Astrocyte of the spinal cord (primary cell): ENCODE measurements at places on chromosomes 3 and 15.

GRCh38 chr15:29103824-29104565, 165.6 kb downstream of the NSMCE3 start:
- peak; percentile 85 for DNase-seq

DNA sequence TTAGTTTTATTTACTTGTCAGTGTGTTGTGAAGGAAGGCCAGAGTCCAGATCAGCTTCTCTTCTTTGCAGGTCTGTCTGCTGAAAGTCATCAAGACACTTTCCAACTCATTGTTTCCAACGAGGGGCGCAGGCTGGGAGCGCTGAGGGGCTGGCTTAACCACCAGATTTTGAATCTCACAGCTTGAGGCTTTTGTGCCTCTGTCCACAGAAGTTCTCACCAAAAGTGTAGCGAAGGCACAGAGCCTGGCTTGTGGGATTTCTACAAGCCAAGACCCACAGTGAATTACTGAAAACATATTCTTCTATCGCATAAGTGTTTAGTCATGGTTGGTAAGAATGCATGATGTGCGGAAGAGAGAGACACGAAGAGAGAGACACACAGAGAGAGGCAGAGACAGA, 35.2 kb downstream of the BHLHE40 start:
- peak; percentile 85 for DNase-seq

DNA sequence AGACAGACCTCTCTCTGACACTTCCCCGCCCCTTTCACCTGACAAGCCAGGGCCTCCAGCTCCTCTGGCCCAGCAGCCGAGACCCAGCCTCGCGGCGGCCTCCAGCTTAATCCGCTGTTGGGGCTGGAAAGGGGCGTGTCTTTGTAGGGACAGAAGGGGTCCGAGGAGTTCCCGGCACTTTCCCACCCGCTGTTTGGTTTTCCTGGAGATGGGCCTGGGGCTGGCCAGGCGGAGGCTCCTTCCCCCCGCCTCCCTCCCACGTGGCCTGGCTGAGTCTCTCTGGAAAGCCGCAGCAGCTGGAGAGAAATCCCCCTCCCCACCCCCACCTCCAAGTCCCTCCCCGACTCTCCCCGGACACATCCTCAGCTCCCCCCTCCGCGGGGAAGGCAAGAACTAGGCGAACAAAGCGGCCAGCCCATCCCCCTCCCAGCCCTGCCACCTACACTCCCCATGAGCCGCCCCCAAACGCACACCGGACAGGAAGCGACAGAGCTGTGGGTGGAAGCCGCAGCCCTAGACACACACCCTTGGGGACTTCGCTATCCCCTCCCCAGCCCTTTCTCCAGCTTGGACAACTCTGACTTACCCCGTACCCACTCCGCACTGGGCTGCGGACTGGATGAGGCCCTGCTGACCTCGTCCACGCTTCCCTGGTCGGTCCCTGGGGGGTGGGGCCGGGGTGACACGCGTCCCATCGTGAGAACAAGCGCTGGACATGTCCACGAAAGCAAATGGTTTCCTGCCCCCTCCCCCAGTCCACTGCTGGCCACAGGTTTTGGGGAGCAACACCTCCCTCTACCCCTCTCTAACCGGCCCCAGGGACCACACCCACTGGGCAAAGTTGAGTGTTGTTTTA, 1.2 kb downstream of the IGDCC4 start:
- DNase-seq = peak; percentile 94

DNA sequence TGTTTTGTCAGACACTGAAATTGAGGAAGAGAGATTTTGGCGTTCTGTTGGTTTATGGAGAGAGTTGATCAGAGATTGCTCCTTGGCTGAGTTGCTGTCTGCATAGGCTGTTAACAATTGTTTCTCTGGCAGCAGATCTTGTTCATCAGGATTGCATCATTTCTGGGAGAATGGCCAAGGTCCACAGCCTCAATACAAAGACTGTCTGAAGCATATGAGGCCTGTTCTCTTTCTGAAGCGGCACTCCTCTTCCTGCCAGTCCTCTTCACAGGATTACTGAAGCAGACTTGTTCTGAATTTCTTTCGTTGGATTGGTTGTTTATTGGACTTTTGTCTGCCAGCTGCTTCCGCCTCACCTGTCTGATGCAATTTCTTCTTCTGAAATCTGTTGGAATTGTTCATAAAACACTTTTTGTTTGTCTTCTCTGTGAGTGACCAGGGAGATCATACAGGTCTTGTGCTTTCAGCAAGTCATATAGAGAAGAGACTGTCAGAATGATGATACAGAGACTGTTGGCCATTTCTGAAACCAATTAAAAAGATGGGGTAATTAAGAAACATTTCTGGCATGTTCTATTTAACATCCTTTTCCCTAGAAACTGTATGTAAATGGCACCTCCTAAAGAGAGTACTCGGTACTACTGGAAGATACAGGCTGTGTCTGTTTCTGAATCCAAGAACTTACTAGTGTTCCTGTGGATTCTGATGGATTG, 25.5 kb downstream of the SETD5 start:
- DNase-seq = peak; percentile 97

GRCh38 chr3:182957226-182957625, 23.1 kb downstream of the DCUN1D1 start:
- no peak for DNase-seq

- DNase-seq = no peak
Observed at GRCh38 chr15:38706956-38707355, 142.3 kb upstream of the RASGRP1 start.

DNA sequence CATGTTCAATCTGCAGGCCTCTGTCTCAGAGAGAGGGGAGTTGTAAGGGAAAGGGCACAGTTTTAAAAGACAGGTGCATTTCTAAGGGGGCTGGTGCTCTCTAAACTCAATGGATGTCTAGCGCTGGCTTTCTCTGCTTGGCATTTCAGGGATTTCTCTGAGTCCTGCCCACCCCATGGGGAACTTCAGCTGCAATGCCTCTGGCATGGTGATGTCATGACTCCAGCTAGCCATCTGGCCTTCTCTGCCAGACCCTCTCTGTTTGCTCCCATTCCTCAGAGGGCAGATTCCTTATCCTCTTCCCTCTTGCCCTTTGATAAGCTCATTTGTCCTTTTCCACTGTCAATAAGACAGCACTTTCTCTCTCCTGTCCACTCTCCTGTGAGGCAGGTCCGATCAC, 40.8 kb downstream of the RPLP1 start:
- no peak for DNase-seq

GRCh38 chr15:78679089-78679511, 38.1 kb upstream of the CHRNB4 start:
- DNase-seq = no peak

GRCh38 chr3:59212128-59212779, 162.4 kb upstream of the CFAP20DC start:
- peak; percentile 63 for DNase-seq

DNA sequence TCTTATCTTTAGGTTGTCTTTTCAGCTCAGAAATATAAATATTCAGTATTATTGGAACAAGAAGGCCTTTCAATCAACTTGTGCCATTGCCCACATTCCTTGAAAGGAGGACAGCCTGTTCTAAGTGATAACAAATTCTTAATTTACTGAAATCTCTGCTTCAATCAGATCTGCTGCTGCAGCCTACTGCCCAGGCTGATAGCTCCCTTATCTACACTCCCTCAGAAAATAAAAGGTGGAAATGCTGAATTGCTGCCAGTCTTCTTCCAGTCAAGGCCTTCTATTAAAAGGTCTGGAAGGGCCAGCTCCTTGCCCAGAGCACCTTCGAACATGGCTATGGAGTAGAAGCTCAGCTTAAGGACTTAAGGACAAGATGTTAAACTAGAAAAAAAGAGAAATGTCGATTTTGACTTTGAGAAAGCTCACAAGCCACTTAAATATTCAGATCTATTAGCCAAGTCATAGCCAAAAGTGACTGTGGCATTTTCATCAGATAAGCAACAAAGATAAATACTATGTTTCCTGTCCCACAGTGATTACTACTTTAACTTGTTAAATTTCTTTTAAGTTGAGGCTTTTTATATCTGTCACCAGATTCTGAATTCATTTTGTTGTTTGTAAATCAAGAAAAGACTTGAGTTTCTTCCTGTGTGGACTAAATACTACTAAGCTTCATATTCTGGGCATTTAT, 480.5 kb upstream of the CBLB start:
- DNase-seq = no peak

DNA sequence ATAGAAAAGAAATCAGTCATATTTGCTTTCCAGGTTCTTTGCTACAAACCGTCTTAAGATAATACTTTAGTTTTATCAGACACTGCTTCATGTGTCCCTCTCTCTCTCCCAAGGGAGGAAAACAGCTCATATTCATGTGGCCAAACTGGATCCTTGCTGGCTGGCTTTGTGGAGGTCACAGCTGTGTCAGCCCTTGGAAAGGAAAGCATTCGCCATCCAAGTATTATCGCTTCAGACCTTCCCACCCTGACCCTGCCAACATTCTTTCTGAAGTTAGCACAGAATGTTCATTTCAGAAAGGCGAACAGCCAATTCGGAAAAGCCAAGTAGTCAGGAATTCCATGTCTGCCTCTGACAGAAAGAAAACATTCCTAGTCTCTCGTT, 213.6 kb downstream of the FEZF2 start:
- peak; percentile 78 for DNase-seq

GRCh38 chr3:13654330-13655060, 105.6 kb downstream of the FBLN2 start:
- DNase-seq = no peak

DNA sequence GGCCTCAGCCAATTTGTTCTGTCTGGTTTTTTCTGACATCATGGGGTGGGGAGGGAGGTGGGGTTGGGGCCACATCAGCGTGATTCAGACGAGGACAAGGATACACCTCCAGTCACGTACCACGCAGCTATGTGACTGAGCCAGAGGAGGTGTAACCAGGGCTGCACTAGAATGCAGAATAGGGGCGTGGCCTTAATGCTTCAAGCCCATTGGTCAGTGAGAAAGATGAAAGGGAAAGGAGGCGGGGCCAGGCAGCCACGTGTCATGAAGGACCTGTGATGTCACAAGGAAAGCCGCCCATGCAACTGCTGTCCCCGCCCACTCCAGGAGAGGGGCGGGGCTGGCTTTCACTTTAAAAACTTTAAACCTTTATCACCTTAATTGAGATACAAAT, at the start of gene GOLGA6L2:
TSS of gene GOLGA6L2 (minus strand) at position 137 of the 394 bp plus-strand sequence. CDS start at position 75, 62 bp downstream.
- no peak for DNase-seq

DNA sequence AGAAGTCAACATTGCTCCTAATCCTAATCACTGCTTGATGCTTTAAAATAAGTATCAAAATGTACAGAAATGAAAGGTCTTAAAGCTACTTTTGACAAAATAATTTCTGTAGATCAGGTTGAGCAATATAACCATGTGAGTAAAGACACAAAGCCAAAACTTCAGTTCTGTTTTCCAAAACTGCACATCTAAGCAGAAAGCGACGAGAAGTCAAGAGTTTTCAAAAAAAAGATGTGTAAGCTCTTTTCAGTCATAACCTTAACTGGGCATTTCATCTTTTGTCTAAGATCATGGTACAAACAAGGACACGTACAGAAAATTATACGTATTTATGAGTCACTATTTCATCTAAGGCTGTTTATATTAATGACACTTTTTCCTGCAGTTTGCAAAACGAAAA, 608.8 kb downstream of the FOXP1 start:
- no peak for DNase-seq

GRCh38 chr3:172607305-172608121, 84.3 kb upstream of the TNFSF10 start:
- peak; percentile 91 for DNase-seq

- DNase-seq = peak; percentile 87
Observed at GRCh38 chr15:88649286-88649733, 10.5 kb downstream of the ISG20 start.

GRCh38 chr3:198081421-198081844, 121.4 kb downstream of the LMLN start:
- DNase-seq = no peak

- no peak for DNase-seq
Observed at GRCh38 chr15:26083457-26083856, 220.3 kb upstream of the ATP10A start.

DNA sequence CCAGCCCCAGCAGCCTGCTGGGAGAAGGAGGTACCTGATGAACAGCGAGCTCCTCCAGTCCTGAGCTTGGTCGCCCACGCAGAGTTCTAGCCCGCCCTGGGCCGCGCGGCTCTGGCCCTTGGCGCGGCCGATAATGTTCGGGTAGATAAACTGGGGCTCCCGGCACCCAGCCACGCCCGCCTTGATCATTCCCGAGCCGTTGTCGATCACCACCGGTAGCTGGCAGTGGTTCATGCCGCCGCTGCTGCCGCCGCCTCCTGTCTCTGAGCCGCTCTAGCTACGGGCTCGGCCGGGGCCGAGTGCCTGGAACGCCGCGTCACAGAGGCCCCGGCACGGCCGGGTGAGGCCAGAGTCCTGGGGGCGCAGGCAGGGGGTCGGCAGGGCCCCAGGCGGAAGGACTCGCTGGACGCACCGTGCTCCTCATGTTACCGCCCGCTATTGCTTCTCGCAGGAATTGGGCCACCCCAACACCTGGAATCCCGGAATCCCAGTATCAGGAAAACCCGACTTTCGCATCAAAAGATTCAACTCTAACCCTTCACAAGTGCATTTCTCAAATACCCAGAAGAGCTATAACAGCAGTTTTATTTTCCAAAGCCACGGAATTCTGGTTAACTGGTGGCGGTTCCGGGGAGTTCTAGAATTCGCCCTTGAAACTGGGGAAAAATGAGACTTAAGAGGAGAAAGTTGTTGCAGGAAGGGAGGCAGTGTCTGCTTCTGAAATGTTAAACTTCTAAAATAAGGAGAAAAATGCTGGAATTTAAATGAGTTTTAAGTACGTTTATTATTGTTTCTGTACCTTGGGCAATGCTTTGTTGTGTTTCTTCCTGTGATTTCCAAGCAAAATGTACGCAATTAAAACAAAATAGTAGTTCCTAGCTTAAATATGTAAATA, at the start of gene ACTRT3:
TSS of gene ACTRT3 (minus strand) at position 275 of the 895 bp plus-strand sequence. CDS start at position 234, 41 bp downstream.
- peak; percentile 70 for DNase-seq

- peak; percentile 4 for DNase-seq
Observed at GRCh38 chr15:80404761-80405553, 775 bp downstream of the ARNT2 start.

- no peak for DNase-seq
Observed at GRCh38 chr15:93987068-93987467, 244.3 kb upstream of the MCTP2 start.

GRCh38 chr3:122576174-122576940, 1.1 kb upstream of the PARP15 start:
- no peak for DNase-seq

DNA sequence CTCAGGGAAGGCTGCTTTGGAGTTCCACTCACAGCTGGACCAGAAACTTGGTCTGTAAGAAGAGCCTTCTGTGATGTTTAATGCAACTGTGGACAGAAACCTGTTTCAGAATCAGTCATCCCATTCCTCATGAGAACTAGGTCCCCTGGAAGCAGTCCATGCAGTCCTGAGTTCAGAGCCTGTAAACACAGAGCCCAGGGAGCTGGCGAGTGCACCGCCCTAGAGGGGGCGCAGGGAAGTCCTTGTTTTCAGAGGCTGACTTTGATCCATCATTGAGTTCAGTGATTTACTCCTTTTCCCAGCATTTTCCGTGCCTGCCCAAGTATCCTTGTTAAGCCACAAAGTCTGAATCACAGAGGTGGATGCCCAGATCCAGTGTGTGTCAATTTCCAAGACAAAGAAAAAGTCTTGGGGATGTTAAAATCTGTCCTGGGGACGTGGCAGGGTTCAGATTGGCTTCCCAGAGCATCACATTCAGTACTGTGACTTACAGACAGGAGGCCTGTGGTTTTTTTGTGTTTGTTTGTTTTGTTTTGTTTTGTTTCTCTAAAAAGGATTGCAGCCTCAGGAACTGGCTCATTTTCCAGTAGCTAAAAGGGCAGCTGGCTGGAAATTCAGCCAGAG, 9.8 kb upstream of the TXNRD3 start:
- peak; percentile 17 for DNase-seq

GRCh38 chr3:190491533-190492054, 22.3 kb upstream of the IL1RAP start:
- DNase-seq = no peak

- no peak for DNase-seq
Observed at GRCh38 chr3:151560738-151561137, 99.9 kb upstream of the IGSF10 start.
